ENCODE measurements at places on chromosomes 6 and 20.

DNA sequence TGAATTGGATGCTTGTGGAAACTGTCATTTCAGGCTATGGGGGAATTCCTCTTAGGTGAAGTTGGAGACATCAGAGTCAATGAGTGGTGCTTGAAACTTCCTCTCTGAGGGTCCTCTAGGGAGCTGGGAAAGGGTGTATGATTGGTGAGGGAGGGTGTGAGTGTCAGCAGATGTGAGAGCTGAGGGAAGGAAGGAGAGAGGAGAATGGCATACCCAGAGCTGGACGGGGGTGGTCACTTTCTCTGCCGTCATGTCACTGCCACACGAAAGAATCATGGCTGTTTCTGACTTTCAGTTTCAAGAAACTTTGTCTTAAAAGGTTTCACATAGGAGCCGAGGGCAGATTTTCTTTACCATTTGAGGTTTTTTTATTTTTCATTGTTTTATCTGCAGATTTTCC, 50.3 kb downstream of the DEK start:
- DNase-seq: no peak

DNA sequence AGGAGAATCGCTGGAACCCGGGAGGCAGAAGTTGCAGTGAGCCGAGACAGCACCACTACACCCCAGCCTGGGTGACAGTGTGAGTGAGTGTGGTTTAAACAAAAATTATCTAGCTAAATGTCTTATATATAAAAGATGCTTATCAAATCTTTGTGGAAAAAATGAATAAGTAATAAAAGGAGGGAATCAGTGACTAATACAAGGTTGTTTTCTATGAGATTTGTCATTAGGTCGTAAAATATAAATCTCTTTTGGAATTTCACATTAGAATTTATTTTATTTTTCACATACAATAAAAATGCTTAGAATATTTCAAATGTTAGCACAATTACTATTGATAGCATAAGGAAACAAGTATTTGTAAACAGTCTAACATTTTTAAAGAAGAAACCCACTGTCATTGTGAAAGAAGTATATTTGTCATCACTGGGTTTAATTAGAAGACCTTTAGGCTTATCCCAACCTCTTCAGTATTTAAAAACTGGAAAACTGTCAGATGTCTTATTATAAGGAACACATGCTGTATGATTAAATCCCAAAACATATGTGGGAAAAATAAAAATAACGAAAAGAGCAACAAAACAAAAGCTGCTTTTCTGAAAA, 47.1 kb downstream of the ASCC3 start:
- no peak for DNase-seq

DNA sequence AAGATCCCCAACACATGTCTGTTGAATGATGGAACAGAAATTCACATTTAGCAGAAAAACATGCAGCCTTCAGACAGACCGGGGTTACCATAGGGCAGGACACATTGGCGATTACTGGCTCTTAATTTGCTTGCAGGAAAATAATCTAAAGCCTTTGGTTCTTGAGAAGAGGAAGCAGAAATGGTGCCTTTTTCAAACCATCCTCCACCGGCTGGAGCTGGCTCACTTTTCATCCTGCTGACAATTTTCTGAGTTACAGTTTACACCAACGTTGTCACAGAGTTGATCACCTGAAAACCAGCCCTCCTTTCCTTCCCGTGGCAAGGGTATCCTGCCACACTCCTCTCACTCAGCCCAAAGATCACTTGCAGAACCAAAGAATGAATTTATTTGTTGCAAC, 32.6 kb downstream of the SF3B5 start:
- no peak for DNase-seq

GRCh38 chr6:90458353-90459224, 128.3 kb downstream of the MAP3K7 start:
- DNase-seq: peak; percentile 38

All from stimulated activated CD8-positive, alpha-beta memory T cell treated with anti-CD3 and anti-CD28 coated beads, Interleukin-12 subunit alpha, Interleukin-12 subunit beta, amount 100 ng/mL, for 4 hours (primary cell).